Tongue (tissue), 3 donors: ENCODE measurements at places on chromosomes 3 and 15. TPM values are rescaled to one million over a fixed set of nuclear protein-coding genes. Genes with fewer than 3 reads are reported as not detected.

DNA sequence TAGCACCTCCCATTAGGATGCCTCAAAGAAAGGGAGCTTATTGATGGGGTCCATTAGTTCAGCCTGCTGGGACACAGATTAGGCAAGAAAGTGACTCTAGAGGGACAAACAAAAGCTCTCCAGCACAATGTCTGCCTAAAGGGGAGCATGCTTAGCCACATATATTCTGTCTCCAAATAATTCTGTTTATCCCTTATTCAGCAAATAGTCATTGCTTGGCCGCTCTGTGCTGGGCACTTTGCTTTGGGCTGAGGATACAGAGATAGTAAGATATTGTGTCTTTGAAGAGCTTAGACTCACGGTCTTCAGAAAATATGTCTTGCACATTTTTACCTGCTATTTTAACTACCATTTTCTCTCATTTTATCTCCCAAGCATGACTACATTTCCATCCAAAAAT, 159.8 kb downstream of the SYNPR start:
- DNase-seq: no peak

- DNase-seq: no peak
Observed at GRCh38 chr3:155595371-155595770, 149.5 kb downstream of the PLCH1 start.

DNA sequence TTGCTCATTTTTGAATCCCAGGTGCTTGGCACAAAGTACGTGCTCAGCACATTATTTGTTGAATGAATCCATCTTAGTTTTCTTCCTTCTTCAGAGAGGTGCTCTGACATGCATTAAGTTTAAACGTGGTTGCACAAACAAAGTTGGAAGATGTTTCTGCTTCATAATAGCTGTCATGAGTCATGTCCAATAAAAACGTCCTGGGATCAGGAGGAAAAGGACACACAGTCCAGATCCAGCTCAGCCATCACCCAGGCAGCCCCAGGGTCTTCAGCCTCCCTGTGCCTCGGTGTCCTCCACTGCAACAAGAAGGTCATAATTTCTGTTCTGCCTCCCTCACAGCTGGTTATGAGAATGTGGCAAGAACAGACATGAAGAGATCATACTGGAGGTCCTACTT, 55.4 kb downstream of the CCNL1 start:
- no peak for DNase-seq

- DNase-seq: peak; percentile 42
Observed at GRCh38 chr3:128489927-128490649, 2.9 kb downstream of the GATA2 start.

- DNase-seq: no peak
Observed at GRCh38 chr3:172980849-172981248, 160.2 kb downstream of the SPATA16 start.

DNA sequence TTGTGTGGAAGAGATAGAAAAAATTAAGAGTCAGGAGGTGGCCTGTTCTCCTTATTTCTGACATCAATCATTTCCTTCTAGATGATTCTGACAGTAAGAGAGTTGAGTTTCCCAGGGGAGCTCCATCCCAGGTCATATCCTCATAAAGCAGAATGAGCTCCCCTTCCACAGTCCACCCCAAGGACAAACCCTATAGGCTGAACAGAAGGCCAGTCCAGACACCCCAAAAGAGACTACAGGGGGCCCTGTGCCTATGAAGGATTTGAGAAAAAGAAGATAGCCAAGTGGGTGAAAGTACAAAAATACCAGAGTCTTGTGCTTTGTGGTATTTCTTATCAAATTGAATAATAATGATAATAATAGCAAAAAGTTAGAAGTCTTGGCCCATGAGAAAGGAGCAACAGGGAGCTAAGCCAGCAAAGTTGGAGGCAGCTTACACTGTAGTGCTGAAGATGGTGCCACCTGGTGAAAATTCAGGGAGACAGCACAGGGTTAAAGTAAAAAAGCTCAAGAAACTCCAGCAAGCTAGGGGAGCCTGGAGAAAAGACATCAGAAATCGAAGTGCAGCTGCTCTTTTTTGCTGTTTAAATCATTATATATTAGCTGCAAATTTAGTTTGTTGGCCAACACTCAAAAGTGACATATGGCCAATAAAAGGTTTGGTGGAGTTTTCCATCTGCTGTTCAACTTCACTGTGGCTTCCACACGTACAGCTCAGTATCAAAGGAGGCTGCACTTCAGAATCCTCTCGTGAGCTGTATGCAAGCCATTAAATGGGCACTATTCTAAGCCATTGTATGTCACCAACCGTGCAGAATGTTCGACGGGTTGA, 35.8 kb upstream of the SLC24A5 start:
- DNase-seq: peak; percentile 60

Gene TGM4
- total RNA-seq: not detected

Gene GOLGA8R
- total RNA-seq: 8.5 TPM

Gene VGLL3
- 30.6 TPM for total RNA-seq
